ENCODE measurements at places on chromosomes 11 and 22.

DNA sequence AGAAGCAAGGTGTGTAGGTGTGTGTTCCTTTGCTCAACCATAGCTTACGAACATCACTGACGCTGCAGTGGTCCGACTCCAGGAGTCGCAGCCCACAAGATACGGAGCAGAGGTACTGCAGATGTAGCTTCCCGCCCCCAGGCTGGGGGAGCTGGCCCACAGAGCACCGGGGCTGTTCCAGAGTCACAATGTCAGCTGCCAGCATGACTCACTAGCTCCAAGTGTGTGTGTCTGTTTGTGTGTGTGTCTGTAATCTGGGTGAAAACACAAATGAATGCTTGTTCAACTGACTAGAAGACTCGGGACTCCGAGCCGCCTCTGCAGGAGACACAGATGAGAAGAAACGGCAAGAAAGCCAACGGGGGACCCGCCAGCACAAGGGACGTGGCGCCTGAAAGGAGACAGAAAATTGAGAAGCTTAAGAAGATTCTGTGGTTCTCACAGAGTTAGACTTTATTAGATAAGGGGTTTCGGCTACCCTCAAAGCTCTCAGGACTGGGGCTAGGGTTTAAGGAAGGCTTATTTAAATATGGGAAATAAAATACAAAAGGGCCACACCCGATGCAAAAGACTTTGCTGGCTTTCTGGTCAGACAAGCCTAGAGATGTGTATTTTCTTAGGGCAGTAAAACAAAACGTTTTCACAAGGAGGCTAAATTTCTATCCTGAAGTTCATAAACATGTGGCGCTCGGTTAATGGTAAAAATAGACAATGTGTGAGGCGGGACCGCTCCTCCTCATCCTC is 10.7 kb downstream of the VSIG10L2 start:
- DNase-seq, result peak; percentile 75

GRCh38 chr11:64754919-64755662 is 4.7 kb downstream of the PYGM start:
- DNase-seq, result no peak

GRCh38 chr11:128692753-128693415 is 988 bp upstream of the FLI1 start:
- peak; percentile 57 for DNase-seq

DNA sequence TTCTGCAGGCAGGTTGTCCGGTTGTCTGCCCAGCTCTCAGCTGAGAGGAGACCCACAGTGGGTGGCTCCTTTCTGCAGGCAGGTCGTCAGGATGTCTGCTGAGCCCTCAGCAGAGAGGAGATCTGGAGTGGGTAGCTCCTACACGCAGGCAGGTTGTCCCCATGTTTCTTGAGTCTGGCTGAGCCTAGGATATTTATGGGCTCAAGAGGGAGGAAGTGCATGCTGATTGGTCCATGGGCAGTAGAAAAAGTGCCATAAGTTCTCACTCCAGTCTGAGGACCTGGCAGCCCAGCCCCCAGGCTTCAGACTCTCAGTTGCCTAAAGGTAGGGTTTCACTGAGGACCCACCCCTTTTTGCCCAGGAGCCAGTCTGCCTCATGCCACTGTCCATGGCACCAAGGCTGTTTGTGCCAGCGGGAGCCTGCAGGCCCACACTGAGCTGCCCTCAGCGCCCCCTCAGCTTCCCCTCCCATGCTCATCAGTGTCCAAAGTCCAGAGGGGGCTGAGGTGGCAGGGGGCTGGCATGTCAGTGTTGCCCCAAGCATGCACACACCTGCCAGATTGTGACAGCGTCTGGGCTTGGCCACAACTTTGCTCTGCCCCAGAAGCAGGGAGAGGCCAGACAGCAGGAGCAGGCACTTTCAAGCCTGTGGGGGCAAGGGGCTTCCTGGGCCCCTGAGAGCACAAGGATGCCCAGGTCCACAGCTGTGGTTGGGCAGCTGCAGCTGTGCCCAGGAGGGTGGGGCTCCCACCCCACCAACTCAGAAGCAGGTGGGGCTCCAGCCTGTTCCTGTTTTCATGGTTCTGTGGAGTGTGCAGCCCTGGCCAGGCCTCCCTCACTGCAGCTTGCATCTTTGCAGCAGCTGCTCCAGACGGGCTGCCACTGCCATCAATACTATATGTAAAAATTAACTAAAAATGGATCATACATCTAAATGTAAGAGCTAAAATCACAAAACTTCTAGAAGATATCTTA is 3.8 kb upstream of the RNF141 start:
- no peak for DNase-seq

DNA sequence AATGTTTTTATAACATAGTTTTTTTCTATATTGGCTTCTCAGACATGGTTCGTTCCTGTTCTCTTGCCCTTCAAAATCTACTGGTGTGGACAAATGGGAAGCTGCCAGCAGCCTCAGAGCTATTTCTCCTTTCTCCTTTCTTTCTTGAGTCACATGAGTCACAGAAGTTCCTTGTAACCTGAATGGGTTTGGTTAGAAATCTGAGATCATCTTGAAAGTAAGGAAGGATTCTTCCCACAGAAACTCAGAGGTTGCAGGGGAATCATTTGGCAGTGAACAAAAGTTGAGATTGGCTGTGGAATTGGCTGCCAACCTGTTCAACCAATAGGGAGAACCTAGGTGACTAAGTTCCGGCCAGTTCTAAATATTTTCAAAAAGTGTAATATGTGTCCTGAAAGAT is 12.5 kb downstream of the PLET1 start:
- DNase-seq, result peak; percentile 83

GRCh38 chr11:126391286-126391954 is 35.9 kb downstream of the ST3GAL4 start:
- DNase-seq, result no peak

- no peak for DNase-seq
Observed at GRCh38 chr22:24444251-24444650, 16.9 kb downstream of the ADORA2A start.

DNA sequence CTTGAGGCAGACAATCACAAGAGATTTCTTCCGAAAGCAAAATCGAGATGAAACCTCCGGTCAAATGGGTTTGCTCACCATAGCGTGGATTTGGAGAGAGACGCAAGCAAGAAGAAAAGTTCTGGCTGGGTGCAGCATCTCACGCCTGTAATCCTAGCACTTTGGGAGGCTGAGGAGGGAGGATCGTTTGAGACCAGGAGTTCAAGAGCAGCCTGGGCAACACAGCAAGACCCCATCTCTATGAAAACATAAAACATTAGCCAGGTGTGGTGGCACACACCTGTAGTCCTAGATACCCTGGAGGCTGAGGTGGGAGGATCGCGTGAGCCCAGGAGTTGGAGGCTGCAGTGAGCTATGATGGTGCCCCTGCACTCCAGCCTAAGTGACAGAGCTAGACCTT is 24.4 kb downstream of the MN1 start:
- DNase-seq, result no peak

DNA sequence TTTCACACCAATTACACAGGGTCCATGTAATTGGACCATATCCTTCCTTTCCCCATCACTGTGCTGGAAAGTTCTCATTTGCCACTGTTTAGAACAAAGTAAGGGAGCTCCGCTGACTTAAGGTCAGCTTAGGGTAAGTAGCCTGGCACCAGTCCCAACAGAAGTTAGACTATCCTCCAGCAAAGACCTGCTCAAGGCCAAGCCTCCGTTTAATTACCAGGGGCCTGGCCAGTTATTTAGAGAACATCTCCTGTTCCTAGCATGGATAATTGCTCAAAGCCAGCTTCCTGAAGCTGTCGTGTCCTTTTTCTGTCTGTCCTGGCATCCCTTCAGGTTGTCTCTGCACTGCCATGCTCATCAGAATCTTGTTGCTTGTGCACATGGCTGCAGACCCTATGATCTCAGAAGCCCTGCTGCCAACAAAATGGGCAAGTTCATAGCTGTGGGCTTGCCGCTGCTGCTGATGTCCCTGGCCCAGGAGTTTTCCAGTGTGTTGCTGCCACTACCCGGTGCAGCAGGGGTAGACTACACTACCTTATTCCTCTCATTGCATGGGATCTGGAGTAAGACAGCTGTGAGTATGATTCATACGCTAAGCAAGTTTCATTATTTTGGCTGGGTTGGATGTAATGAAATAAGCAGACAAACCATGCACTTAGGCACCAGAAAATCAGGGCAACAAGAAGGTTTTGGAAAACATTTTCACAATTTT is 8.1 kb downstream of the OR8A1 start:
- no peak for DNase-seq

DNA sequence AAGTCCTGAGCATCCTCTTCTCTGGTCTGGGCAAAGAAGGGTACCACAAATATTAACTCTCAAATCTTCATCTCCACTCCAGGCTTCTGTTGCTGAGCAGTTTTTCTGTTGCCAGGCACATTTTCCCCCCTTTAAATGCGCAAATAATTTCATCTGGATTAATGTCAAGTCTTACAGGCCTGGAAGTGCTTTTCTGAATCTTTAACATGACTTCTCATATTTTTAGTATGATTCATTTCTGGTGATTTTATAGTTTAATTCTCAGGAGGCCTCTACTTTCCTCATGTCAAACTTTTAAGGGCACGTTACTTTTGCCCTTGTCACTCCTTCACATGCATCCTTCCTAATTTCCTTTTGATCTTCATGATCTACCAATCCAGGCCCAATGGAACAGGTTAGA is 510.2 kb downstream of the METTL15 start:
- DNase-seq, result no peak

GRCh38 chr11:82683029-82683428 is 50.6 kb downstream of the FAM181B start:
- DNase-seq, result no peak

- DNase-seq, result no peak
Observed at GRCh38 chr11:104614961-104615360, 283.3 kb downstream of the CASP12 start.

DNA sequence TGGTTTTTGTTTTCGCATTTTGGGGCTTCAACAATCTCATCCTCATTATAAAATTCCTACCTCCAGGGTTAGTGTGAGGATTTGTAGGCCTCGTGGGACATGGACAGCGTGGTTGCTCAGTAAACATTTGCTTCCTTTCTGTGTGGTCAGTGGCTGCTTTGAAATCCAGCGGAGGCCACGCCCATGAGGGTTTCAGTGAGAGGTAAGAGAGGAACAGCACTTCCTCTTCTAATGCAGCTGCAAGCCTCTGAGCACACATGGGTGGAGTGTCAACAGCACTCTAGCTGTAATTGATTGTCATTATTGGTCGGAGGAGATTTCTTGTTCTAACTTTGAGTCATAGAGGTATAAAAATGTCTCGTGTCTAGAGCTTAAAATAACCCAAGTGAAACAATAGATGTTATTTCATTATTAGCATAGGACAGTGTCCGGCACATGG is 6.0 kb upstream of the ARHGAP42 start:
- DNase-seq, result peak; percentile 60

DNA sequence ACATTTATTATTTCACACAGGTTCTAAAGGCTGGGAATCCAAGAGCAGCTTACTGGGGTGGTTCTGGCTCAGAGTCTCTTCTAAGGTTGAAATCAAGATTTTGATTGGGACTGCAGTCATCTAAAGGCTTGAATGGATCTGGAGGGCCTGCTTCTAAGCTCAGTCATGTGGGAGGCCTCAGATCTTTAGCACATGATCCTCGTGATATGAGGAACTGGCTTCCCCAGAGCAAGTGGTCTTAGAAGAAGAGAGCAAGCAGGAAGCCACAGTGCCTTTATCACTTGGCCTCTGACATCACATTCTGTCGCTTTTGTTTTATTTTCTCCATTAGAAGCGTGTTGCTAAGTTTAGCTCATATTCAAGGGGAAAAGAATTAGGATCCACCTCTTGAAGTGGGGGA is 88.9 kb downstream of the ARFGAP2 start:
- no peak for DNase-seq

GRCh38 chr11:112624431-112624830 is 336.8 kb upstream of the NCAM1 start:
- no peak for DNase-seq

GRCh38 chr11:125164422-125165110 is at the start of gene PKNOX2:
Gene PKNOX2 (plus strand): TSS chr11:125164751. CDS start chr11:125351306, 186,555 bp downstream.
- peak; percentile 92 for DNase-seq

DNA sequence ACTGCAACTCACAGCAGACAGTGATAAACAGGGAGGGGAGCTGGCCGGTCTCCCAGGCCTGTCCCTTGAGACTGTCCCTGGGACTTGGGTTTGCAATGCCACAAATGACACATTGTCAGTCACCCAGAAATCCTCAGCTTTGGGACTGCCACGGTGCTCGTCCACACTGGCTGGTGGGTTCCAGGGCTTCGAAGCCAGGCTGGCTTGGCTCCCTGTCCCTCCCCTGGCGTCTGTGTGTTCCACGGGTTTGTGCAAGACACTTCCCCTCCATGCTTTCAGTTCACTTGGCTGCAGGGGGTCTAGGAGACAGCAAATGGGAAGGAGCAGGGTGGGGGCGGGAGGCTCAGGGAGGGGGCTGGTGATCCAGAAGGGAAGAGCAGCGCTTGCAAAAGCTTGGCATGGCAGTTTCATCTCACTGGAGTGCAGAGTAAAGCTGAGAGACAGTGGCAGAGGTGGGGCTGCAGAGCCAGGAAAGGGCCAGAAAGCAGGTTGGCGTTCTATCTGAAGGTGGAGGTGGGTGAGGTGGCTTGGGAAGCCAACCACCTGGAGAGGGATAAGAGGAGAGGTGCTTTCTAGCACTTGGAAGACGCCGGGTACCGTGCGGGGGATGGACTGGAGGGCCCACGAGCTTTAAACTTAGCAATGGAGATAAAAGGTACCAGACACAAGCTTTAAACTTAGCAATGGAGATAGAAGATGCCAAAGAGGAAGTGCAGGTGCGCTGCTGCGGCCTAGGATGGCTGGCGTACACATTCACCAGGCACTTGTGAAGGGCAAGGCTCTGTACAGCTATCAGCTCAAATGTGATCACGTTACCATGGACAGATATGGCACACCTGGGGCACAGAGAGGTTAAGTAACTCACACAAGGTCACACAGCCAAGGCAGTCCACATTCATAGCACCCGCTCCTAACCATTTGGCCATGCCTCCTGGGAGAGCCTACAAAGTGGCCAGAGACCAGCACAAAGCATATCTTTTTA is 86.4 kb upstream of the SHISAL1 start:
- no peak for DNase-seq

DNA sequence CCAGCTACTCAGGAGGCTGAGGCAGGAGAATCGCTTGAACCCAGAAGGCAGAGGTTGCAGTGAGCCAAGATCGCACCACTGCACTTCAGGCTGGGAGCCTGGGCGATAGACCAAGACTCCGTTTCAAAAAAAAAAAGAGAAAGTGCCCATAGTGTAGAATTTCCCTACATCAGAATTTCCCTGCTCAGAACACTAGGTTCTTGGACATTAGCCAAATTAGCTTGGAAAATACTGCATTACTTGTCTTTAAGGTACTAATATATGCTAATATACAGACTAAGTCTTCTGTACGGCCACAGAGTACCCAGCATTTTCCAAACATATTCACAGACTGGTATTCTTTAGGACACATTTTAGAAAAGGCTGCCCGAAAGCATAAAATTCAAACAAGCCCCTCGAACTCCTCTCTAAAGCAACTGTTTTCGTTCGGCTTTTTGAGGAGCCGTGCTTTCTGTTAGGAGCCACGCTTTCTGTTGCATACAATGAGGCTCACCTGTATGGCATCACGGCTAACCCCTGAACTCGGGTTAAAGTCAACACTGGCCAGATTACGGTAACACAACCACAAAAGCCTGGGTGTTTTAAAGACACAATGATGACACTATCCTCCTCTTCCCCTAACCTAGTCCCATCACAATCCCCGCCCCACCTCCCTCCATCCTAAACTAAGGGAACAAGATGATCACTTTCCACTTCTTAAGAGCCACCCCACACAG is 18.4 kb downstream of the TNKS1BP1 start:
- DNase-seq, result no peak
